ENCODE measurements at places on chromosomes 1 and 21.

DNA sequence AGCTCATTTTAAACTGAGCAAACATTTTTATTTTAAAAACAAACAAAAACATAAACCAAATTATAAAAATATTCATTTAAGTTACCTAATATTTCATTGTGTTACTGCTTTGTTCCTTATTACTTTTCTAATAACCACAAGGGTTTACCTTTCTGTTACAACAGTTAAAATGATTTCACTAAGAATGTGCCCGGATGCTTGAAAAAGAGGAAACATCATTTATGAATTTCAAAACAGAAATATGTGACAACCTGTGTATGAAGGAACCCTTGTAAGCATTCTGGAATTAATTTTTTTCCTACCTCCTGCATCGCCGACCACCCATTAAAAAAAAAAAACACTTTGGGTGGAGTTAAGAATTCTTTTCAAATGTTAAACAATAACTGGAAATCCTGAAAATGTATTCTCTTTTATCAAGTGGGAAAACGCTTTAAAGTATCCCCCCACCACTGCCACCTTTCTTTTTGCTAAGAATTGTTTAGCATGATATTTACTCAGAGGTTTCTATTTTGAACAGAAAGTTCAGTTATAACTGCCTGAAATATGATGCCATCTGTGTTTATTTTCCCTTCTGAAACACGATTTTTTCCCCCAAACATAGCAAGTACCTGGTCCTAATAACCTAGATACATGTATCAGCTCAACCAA lies 9.1 kb downstream of the CYYR1 start:
- no peak for DNase-seq

GRCh38 chr1:72286401-72286800 lies 4.1 kb upstream of the NEGR1 start:
- no peak for DNase-seq

DNA sequence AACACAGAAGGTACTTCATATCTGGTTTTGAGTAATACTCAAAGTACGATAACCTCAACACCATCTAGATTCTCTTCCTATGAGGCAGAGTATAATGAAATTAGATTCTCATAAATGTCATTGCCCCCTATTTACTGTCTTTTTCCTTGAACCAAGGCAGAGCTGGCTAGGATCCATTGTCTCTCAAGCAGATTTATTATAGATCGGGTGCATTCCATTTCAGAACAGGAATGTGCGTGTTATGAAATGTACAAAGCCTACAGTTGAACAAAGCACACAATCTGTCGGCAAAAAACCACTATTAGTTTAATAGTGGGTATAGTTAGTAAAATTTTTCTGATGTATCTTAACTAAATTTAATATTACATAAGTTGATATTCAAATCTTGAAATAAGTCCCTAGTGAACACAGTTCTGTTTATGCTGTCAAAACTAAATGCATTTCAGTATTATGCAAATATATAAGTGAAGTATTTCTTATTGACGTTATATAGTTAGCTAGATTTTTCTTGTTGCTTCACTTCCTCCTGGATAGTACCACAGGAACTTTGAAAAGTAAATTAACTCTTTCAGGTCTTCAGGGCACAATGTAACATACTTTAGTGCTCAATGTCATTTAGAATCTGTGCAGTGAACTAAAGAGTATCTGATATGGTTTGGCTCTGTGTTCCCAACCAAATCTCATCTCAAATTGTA lies 92.1 kb downstream of the DDAH1 start:
- no peak for DNase-seq

- DNase-seq = no peak
Measured at GRCh38 chr1:109279615-109280278, 3.2 kb downstream of the PSRC1 start.

GRCh38 chr1:32496127-32496526 lies 31.3 kb downstream of the ZBTB8B start:
- no peak for DNase-seq

DNA sequence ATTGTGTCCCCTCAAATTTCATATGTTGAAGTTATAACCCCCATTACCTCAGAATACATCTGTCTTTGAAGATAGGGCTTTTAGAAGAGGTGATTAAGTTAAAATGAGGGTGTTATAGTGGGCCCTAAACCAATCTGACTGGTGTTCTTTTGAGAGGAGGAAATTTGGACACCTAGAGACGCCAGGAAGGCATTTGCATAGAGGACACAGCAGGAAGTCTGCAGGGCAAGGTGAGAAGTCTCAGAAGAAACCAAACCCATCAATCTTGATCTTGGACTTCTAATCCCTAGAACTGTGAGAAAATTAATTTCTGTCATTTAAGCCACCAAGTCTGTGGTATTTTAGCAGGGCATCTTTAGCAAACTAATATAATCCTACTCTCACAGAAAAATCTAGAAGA lies 13.0 kb downstream of the GOLPH3L start:
- no peak for DNase-seq

- no peak for DNase-seq
Measured at GRCh38 chr1:59678040-59678439, 136.7 kb upstream of the HOOK1 start.

GRCh38 chr1:49333906-49334305 lies 557.2 kb upstream of the BEND5 start:
- no peak for DNase-seq

DNA sequence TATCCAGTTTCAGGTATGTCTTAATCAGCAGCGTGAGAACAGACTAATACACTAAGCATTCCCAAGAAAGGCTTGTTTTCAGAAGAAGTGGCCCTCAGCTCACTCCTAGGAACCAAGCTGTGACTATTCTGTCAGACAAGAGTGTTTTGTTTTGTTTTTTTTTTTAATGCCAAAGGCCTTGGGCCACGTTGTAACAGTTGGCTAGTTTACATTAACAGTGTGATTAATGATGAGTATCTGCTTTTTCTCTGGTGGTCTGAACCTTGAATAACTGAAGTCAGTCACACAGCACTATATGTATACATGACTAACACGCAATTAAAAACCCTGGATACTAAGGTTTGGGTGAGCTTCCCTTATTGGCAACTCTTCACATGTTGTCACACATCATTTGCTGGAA lies 21.9 kb downstream of the DPYD start:
- no peak for DNase-seq

- DNase-seq = no peak
Measured at GRCh38 chr1:42961312-42962091, 2.8 kb upstream of the SLC2A1 start.

DNA sequence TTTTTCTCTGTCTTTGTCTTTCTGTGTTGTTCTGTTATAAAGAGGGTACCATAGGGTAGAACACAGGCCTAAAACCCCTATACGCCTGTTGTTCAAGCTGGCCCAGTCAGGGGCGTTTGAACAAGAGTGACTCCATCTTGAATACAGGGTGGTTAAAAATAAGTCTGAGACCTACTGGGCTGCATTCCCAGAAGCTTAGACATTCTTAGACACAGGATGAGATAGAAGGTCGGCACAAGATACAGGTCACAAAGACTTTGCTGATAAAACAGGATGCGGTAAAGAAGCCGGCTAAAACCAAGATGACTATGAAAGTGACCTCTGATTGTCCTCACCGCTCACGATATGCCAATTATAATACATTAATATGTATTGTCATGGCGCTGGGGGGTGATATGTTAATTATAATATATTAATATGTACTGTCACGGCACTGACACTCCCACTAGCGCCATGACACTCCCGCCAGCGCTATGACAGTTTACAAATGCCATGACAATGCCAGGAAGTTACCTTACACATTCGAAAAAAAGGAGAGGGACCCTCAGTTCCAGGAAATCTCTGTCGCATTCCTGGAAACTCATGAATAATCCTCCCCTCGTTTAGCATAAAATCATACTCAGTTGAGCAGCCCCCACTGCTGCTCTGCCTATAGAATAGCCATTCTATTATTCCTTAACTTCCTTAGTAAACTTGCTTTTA lies 58.5 kb upstream of the KLHDC7A start:
- DNase-seq = no peak

DNA sequence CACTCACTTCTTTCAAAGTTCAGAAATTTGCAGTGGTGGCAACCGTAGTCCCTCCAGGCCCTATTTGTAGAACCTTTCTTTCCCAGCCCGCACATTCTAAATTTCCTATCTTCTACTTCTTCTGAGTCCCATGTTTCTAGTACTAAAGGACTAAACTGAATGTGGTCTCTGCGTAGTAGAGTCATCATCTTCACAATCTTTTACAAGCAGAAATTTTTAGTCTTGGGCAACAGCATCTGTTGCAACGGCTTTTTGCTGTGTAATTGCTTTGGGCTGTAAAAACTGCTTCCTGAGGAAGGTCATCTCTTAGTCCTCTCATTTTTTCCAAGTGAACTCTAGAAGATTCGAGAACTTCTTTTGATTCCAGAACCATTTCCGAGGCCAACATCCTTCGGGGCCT lies 23.9 kb downstream of the VAV3 start:
- DNase-seq = no peak

DNA sequence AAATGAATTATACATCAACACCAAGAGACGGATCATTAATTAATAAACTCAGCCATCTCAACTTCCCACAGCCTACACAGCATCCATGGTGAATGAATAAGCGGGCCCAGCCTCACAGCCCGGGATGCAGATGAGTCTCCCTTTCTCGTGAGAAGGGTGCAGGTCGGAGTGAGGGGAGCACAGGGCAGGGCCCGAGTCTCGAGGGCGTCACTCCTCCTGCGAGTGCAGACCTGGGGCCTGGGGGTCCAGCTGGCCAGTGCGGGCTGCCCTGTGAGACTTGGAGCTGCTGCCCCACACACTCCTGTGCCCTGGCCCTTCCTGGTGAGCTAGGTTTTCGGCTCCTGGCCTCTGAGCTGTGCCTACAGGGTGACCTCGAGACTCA lies 74.7 kb downstream of the AJAP1 start:
- no peak for DNase-seq

DNA sequence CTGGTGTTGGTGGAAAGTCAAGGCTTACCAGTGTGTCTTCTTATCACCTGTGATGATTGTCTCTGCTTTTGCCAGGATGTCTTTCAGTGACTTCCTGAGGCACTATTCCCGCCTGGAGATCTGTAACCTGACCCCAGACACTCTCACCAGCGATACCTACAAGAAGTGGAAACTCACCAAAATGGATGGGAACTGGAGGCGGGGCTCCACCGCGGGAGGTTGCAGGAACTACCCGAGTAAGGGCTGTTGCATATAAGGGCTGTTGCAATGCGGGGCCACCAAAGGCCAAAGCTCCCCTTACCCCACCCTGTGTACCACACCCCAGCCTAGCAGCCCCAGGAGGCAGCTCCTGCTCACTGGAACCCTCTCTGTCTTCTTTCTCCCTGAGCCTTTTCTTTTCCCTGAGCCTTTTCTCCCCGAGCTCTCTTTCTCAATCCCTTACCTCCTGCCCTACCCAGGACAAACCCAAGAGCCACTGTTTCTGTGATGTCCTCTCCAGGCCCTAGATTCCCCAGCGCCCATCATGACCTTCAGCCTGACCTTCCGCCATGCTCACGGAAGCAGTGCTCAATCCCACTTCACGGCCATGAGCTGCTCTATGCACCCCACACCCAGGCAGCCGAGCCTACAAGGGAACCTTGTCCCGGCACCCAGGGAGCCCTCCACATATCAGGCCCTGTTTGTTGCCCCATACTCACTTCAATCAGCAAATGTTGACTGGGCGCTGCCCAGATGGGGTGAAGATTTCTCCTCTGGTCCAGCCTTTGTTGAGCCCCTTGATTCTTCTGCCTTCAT lies 40.6 kb downstream of the CAPN2 start:
- DNase-seq = no peak

DNA sequence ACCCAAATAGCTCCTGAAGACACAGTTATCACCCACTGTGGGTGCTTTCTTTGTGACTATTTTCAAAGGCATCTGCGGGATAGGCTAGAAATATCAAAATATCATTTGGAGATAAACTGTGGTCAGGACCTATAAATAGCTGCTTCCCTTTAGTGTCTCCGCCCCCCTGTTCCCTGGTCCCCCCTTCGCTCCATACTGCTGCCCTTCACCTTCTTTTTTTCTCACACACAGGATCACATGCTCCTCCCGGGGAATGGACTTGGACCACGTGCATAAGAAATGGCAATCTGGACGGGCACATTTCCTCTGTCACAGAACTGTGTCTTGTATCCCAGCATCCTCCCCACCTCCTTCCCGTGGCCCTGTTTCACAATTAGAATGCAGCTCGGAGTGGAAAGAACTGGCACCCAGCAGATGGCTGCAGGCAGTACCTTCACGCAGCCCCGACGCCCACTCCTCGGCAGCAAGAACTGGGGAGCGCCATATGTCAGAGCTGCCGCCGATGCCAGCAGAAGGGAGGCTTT lies 68.8 kb upstream of the SSX2IP start:
- no peak for DNase-seq

GRCh38 chr1:36938819-36939218 lies 95.5 kb downstream of the GRIK3 start:
- no peak for DNase-seq

DNA sequence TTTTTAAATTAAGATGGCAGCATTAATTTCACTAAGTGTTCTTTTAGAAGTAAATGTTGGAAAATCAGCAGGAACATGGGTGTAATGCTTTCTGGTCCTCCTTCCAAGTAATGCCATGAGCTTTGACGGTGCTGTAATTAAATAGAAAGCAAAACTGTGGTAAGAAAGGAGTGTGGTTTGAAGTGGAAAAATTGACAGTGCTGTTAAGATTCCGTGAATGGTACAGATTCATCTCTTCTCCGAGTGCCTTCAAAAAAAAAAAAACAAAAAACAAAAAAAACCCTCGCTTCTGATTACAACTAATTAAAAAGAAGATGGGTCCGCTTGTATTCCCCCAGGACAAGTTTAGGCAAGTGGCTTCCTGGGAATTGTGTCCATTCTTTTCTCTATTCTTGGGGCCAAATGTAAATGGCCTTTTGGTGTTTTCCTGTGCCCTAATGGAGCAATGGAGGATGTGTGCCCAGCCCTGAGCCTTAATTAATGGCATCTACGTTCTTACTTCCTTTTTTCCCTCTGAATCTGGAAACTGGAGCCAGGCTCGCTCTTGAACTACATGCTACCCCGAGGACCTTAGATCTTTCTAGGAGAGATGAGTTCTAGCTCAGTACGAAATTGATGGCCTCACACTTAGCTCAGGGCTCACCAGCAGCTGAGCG lies 5.1 kb downstream of the LMO4 start:
- DNase-seq = peak; percentile 29

- no peak for DNase-seq
Measured at GRCh38 chr1:219099307-219099706, 74.4 kb upstream of the LYPLAL1 start.

DNA sequence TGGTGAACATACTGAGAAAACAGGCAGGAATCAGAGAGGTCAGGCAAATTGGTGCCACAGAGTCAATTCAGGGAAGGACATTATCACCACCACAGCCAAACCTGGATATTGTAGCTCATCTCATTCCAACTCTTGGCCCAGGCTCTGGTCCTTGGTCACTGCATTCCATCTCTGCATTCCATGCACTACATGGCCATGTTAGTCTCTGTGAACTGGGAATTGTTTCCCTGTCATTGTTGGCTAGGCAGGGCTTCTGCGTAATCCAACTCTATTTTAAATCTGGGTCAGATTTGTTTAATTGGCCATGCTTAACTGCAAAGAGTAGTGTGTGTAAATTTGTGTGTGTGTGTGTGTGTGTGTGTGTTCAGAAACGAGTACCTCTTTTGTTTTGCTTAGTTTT lies 837.6 kb upstream of the ADAMTS5 start:
- DNase-seq = no peak
